Inflammatory macrophage treated with lipopolysaccharide for 4 hours (primary cell): ENCODE measurements at places on chromosomes 3 and 15.
A peak's percentile ranks its signal among the peaks of the same experiment; 100 is the strongest.

DNA sequence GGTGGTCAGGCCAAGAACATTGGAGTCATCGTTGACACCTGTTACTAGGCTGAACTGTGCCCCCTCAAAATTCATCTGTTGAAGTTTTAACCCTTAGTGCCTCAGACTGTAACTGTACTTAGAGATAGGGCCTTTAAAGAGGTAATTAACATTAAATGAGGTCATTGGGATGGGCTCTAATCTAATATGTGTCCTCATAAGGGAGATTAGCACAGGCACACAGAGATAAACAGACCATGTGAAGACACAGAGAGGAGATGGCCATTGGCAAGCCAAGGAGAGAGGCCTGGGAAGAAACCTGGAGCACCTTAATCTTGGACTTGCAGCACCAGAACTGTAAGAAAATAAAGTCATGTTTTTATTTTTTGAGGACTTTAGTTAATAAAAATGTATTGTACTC is 59.6 kb downstream of the PLCL2 start:
- DNase-seq, result no peak

GRCh38 chr3:170555329-170555728 is 30.5 kb downstream of the SLC7A14 start:
- DNase-seq, result no peak

DNA sequence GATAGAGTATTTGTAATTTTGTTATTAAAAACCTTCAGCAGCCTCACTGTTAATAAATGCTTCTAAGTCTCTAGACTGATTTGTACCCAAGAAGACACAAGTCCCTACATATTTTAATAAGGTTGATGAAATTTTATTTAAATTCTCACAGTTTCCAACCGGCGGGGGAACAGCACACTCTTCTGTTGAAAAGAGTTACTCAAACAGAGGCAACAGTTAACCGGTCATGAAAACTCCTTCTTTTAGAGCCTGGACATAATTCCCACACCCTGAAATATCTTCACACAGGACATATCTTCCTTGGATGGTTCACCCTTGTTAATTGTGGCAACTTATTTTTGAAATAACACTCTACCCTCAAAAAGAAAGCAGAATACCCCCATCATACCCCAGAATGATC is 278.8 kb downstream of the FOXP1 start:
- DNase-seq, result peak; percentile 5

DNA sequence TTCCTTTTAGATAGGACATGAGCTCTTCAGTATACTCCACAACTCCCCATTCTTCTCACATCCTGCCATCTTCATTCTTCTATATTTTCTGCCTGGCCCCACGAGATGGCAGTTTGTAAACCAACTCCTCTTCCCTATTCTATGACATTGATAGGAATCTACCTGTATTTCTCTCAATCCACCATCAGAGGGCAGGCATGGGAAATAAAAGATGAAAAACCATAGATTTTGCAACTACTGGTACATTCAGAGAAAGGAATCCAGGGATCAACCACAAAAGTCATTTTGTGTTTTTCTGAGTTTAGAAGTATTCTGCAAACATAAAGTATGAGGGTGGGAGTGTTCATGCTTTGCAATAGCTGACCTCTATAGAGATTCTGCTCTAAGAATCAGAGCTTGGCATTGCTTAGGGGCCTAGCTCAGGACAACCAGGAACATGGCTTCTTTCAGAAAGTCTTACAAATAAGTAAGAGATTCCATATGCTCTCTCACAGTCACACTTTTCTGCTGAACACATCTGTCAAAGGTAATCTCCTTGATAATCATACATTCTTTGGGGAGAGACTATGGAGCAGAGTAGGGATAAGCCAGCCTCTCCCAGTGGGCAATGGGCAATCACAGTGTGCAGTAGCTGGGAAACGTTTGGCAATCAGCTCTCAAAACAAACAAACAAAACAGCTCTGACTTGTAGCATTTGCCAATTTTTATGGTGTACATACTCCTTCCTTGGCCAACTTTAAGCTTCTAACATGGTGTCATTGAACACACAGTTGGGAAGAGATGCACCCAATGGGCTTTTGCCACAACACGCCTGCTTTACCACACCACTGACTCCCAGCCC is 43.1 kb upstream of the SLC25A36 start:
- DNase-seq, result peak; percentile 59

GRCh38 chr3:170085396-170085795 is 47.6 kb downstream of the GPR160 start:
- no peak for DNase-seq

DNA sequence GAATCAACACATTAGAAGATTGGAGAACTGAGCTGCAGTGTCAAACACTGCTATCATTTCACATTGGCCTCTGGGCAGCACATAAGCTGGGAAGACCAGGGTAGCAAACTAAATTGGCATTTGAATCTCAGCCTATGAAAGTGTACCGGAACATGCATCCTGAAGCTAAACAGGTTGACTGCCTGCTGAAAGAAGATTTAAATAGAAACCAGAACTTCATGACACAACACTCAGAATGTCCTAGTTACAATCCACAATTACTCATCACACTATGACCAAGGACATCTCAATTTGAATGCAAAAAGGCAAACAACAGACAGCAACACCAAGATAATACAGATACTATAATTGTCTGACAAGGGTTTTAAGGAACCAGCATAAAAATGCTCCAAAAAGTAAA is 26.2 kb downstream of the TM2D3 start:
- DNase-seq, result peak; percentile 46
